ENCODE measurements at places on chromosomes 6 and 20.

DNA sequence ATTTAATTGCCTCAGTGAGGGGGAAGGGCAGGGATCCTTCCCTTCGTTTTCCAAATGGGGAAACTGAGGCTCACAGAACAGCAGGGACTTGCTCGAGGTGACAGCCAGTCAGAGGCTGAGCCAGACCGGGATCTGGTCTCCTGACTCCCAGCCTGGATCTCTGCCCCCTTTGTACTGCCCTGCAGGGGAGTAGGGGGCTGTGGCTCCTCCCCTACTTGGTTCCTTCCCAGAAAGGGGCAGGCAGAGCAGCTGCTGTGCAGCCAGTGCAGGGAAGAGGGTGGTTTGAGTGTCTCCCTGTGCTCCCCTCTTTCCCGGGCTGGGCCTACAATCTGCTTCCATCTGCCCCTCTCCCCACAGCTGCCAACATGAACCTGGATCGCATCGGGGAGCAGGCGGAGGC lies 37.6 kb downstream of the UQCC2 start:
- no peak for DNase-seq

- DNase-seq: no peak
These were observed 52.1 kb downstream of the SOD2 start for GRCh38 chr6:159640722-159641482.

DNA sequence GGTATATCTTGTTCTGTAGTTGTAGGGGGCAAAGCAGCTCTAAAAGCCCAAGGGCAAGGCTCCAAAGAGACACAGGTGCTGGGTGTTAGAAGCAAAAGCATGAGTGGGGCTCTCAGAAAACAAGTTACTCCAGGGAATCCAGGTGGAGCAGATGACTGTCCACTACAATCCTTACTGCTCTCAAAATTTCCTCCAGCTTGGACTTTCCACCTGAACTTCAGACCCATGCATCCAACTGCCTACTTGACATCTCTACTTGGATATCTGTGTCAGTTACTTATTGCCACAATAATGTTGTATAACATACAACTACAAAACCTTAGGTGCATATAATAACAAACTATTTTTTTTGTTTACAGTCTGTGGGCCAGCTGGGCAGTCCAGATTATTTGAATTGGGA lies 22.8 kb upstream of the DTNBP1 start:
- DNase-seq: no peak

- no peak for DNase-seq
These were observed 335.6 kb downstream of the ZFAND3 start for GRCh38 chr6:38155144-38155543.

DNA sequence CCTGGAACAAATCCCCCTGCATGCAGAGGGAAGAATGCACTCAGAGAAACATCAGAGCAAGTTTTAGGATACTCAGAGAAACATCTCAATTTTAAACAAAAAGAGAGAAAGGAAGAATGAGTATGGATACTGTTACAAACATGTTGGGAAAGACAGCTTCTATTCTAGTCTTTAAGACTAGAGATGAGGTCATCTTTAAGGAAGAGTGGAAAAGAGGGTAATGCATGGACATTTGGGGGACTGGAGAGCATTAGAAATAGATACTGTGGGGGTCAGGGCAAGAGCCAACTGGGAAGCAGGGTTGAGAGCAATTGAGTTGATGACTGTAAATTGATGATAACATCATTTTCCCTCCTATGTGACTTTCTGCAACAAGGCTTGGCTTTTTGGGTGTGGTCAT lies 431.2 kb downstream of the CDH26 start:
- no peak for DNase-seq

DNA sequence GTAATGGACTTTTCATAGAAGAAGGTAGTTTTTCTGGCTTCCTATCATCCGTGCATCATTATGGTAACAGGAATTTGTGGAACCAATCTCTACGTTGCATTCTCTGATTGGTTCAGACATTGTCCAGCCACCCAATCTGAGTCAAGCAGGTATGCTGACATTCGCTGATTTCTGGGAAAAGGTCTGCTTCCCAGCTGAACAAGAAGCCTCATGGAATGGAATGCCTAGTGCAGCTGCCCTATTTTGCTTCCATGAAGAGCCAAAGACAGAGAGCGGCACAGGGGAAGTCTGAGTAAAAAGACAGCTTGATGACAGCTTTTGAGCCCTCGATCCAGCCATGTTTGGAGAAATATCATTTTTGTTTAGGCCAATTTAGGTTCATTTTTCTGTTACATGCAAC lies 38.5 kb upstream of the TXLNB start:
- DNase-seq: no peak

DNA sequence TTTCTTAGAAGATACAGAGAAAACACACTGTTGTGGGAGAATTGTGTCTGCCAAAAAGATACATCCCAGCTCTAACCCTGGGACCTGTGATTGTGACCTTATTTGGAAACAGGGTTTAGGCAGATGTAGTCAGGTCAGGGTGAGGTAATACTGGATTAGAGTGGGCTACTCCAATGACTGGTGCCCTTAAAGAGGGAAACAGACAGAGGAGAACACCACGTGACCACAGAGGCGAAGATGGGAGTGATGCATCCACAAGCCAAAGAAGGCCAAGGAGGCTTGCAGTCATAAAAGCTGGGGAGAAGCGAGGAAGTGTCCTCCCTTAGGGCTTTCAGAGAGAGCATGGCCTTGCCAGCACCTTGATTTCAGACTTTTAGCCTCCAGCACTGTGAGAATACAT lies 35.6 kb downstream of the SLC52A3 start:
- DNase-seq: no peak

- no peak for DNase-seq
These were observed 330 bp downstream of the CGA start for GRCh38 chr6:87094576-87094975.
